H9 (cell line): ENCODE measurements at places on chromosomes 12 and 14. TPM values are rescaled to one million over a fixed set of nuclear protein-coding genes. Genes with fewer than 3 reads are reported as not detected.

GRCh38 chr12:62279058-62279457 is 18.9 kb downstream of the USP15 start:
- no peak for DNase-seq

DNA sequence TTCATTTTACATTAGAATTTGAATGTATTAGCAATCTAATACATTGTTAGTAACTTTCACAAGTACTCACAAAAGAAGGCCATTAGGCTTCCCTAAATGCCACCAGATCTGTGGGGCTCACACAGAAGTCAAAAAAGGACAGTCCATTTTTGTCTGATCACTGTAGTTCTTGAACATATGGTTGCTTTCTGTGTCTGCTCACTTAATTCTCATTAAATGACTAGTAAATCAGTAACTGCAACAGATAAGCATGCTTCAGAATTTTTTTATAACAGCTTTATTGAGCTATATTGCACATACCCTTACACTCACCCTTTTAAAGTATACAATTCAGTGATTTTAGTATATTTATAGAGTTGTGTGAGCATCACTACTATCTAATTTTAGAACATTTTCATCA is 71.4 kb downstream of the DENND5B start:
- no peak for DNase-seq

GPD1 gene
- total RNA-seq = 0.70 and 1.2 TPM in 2 replicates

DNA sequence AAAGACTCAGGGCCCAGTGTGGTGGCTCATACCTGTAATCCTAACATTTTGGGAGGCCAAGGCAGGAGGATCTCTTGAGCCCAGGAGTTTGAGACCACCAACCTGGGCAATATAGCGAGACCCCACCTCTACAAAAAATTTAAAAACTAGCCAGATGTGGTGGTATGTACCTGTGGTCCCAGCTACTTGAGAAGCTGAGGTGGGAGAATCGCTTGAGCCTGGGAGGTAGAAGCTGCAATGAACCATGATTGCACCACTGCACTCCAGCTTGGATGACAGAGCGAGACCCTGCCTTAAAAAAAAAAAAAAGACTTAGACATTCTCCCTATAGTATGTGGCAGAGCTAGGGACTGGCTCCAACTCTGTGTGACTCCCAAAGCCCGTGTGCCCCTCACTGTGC is 2.9 kb downstream of the UBE3B start:
- DNase-seq = no peak

NPFF gene
- total RNA-seq = not detected in 2 replicates
